GDM1 (cell line): ENCODE measurements at places on chromosomes 1 and 21.

DNA sequence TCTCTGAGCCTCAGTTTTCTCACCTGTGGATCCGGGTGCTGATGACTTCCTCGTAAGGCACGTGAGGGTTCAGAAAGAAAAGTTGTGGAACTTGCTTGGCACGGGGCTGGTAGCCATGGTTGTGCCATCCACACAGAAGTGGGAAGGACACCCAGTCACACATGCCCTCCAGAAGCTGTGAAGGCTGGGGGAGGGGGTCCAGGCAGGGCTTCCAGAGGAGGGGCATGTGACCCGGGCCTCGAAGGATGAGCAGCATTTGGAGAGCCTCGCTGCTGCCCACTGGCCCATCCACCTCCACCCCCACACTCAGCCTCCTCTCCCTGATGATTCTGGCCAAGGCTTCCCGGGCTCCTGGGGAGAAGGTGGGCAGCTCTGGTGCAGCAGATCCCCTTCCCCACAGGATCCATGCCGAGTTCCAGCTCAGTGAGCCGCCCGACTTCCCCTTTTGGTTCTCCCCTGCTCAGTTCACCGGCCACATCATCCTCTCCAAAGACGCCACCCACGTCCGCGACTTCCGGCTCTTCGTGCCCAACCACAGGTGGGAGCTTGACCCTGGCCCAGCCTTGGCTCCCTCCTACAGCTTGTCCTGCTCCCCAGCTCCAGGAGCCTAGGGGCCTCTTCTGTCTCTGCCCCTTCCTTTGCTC, 9.4 kb downstream of the SELENON start:
- peak; percentile 50 for DNase-seq

GRCh38 chr1:43381612-43382011, 8.0 kb downstream of the MED8 start:
- DNase-seq, result peak; percentile 65

DNA sequence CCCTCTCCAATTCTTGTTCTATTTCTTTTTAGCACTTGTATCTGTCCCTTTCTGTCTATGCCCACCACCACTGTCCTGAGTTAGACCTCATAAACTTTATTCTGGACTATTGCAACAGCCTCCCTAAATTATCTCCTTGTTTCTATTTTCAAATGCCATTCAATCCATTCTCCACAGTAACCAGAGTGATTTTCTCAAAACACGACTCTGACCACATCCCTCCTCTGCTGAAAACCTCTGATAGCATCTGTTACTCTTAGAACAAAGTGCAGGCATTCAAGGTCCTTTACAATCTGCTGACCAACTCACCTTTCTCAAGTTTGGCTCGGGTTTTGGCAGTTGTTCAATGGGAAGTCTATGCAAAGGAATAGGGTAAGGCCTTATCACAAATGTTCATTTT, 22.8 kb upstream of the GPX7 start:
- DNase-seq, result no peak

- DNase-seq, result no peak
Measured at GRCh38 chr1:236904892-236905741, 99.1 kb downstream of the MT1HL1 start.
